SW 1271 (cell line): ENCODE measurements at places on chromosomes 4 and X.

DNA sequence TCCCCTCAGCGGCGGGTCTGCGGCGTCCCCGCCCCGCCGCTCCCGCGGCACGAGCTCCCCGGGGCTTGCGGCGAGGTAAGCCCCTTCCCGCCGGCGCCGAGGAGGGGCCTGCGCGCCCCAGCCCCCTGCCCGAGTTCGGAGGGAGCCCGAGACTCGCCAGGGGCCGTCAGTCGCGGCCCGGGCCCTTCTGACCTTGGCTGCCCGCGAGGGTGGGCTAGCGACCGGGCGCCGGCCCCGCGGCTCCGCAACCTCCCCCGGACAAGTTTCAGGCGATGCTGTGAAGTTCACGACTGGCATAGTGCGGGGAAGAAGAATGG lies 554 bp downstream of the CDKL5 start:
- DNase-seq, result no peak

DNA sequence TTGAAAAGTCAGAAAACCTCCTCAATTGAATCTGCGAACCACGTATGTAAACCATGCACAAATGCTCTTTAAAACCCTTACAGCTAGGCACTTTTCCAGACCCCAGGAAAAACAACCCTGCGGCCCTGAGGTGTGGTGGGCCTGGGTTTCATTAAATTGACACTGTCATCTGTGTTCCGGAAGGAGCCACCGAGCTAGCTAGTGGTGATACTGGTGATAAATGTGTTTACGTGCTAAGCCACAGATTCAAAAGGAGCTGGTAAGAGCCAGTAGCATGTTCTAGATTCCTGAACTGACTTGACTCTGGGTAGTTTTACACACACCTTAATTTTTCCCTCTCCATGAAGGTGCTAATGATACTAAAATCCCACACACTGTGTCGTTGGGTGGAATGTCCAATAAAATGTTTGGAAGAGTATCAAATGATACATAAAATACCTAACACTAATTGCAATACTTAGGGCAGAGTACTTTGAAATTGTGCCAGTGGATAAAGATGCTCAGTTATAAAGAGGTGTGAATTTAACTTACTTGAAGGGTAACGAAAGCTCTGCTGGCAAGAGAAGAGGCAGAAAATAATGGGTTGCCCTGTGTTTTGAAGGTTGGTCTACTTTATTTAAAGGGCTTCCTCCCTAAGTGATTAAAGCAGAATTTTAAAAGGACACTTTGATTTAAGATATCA lies 8.5 kb downstream of the SMS start:
- no peak for DNase-seq

- no peak for DNase-seq
Measured at GRCh38 chr4:141275834-141276233, 55.1 kb downstream of the ZNF330 start.

DNA sequence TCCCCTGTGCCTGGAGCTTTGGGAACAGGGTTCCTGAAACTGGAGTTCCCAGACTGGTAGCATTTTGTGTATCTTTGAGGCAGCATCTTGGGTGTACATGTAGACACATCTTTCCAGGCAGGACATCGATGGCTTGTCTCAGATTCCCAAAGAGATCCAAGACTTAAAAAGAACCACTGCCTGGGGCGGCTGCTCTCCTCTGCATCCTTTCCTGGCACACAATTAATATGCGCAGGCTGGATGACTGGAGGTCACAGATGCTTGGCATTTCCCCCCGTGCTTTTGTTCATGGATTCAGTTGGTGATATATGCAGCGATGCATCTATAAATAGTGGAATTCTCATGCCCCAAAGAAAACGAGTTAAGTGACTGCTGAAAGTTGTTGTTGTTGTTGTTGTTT lies 80.5 kb downstream of the CLDN34 start:
- no peak for DNase-seq

DNA sequence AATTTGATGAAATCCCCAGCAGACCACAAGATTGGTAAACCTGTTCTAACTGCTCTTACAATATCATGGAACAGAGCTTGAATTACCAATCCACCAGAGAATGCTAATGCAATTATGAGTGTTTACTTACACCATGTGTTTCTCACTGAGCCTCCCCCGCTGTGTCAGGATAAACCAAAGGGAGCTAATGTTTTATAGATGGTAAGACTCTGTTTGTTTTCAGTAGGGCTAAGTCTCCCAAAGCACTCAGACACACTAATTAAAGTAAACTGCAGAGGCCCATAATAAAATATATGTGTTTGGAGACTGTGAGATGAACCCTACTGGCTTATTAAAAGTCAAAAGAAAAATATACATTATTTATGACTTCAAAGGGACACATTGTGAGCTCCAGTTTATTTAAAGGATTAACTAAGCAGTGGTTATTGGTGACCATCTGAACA lies 261.7 kb upstream of the FAM241A start:
- no peak for DNase-seq

- no peak for DNase-seq
Measured at GRCh38 chrX:53227224-53227765, 2.3 kb upstream of the KDM5C start.

DNA sequence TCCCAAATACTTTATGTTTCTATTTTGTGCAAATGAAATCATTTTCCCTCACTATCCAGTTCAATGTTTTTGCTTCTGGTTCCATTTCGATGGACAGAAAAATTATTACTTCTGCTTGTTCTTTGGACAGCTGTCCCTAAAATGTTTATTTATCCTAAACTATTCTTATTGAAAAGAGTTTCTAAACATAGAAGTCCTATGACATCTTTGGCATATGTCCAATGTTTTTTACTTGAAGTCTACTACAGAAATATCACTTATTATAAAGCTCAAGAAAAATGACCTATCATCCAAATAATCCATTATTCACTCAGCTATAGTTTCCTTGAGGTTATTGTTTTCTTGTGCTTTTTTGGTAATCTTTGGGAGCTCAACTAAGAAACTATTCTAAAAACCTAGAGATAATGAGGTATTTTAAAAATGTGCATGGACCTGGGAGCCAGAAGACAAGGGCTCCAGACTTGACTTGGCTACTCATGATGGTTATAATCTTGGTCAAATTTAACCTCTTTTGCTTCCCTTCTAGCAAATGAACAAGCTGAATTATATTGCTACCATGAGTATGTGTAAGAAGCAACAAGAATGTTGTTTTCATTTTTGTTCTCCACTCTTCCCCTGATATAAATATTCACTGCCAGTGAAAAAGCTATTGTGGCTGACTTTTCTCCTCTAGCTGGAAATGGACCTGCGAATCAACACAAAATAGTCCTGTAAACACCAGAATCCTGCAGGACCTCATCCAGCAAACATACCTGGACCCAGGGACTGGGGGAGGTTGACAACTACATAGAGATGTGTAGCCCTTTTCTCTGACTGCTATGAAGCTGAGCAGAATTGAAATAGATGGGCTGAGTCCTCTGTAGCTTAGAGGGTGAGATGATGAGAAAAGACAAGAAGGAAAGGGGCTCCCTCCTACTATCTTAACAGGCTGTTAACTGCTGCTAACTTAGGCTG lies 137.4 kb downstream of the FRYL start:
- no peak for DNase-seq

GRCh38 chr4:159498446-159499115 lies 395.7 kb downstream of the RAPGEF2 start:
- no peak for DNase-seq

DNA sequence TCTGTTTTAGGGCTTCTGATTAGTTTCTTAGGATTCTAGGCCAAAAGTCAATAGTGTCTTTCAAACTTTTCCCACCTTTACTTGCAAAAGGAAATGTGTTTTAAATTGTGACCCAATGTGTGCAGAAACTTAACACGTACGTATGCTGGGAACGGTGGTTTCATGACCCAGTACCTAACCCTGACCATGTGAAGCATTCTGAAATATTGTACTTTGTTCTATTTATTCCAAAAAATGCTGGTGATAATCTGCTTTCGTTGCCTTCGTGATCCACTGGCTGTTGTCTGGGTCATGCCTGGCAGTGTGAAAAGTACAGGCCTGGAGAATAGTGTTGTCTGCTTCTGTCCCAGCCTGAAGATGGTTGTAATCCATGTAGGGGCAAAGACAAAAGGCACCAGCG lies 26.7 kb upstream of the TADA2B start:
- DNase-seq, result no peak

DNA sequence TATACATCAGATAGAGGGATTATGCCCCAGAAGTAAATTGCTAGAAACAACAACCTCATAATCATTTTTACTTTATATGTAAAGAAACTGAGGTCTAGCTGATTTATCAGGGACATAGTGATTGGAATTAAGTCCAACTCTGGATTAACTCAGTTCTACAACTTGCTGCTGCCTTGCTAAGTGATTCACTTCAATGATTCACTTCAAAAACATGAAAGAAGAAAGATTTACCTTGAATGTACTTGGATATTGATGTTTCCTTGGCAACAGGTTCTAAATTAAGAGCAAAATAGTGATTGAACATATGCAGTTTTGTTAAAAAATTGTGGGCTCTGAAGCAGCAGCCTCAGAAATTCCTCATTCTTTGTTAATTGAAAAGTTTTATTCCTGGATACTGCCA lies 99.8 kb upstream of the H2AZ1 start:
- no peak for DNase-seq

DNA sequence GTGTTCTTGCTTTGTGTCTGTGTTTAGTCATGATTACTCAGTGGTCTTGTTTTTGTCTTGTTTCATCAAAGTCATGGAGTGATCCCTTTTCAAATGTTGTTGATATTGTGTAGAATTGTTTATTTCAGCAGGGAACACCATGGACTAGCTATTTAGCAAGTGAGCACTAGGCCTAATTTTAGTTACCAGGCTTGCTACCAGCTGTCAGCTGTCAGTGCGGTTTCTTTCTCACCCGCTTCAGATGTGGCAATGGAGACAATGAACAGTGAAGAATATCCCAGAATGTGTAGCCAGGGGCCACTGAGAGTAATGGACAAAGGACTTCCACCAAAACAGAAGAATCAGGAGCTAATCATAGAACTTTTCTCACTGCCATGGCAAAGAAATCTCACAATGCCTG lies 432.8 kb upstream of the FMR1 start:
- no peak for DNase-seq

DNA sequence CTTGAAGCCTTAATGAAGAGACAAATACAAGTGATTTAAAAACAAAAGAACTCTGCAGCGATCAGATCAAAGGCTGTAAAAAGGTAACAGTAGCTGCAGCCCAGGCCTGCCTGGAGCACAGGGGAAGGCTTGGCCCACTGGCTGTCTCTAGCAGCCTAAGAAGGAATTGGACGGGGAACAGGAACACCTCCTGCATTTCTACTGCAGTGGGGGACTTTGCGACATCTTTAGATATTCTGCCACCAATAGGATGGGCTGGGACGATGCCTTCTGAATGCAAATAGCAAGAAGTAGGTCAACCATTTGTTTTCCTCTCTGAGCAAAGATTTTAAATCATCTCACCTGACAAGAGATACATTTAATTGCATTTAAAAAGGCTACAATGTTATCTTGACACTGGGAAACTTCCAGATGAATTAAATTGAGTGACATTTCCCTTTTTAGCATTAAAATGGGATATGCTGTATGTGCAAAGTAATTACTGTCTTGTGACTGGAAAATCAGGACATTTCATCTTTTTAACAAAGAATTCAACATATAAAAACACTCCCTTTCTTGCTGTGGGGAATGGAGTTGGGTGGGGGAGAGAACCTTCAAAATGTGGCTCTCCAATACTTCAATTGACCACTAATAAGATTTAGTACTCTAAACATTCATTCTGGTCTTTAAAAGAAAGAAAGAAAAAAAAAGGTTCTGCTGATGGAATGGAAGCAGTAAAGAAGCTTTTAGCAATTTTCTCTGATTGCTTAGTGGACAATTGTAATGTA lies 70.0 kb downstream of the NYX start:
- DNase-seq, result no peak

GRCh38 chr4:75727073-75727472 lies 2.7 kb downstream of the USO1 start:
- no peak for DNase-seq

- no peak for DNase-seq
Measured at GRCh38 chr4:127631420-127631819, 1.3 kb upstream of the INTU start.

- no peak for DNase-seq
Measured at GRCh38 chr4:111610681-111611080, 534.6 kb upstream of the FAM241A start.

DNA sequence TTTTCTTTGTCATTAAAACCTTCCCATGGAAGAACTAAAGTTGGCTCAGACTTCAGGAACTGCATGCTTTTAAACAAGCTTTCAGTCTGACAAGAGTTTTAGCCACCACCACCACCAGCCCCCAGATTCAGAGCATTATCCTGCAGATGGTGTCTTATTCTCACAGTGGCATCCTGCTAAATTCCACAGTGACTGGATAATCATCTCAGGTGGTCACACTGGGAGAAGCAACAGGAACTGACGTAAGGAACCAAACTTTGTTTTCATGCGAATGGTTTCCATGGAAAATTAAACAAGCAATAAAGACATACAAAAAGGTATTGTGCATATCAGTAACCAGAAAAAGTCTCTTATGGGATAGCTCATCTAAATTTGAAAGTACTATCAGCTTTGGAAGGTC lies 370.7 kb downstream of the FBXW7 start:
- no peak for DNase-seq

DNA sequence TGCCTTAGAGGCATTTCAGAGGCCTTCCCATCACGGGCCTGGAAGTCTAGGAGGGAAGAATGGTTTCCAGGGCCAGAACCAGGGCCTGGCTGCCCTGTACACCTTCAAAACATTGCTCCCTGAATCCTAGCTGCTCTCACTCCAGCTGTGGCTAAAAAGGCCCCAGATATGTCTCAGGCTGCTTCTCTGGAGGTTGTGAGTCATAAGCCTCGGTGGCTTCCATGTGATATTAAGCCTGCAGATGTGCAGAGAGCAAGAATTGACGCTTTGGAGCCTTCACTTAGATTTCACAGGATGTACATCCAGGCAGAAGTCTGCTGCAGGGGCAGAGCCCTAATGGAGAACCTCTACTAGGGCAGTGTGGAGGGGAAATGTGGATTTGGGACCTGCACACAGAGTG lies 502.5 kb downstream of the GRXCR1 start:
- no peak for DNase-seq

DNA sequence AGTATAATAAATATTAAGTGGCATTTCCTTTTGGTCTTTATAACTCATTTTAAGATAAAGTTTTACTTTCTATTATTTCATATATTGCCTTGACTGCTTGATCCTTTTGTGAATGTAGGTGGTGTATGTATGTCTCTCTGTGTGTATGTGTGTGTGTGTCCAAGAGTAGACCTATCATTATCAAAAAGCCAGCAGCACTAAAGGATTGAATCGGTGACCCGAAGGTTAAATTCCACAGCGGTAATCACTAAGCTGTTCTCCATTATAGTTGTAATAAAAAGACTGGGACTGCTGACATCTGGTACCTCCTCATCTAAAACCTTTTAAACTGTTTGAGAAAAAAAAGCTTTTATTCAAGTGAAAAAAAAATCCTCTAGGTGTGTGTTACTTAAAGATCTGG lies 1014.8 kb downstream of the PCDH7 start:
- DNase-seq, result no peak
